Stimulated activated CD4-positive, alpha-beta T cell treated with anti-CD3 and anti-CD28 coated beads, Interleukin-12 subunit alpha, Interleukin-12 subunit beta, amount 100 ng/mL, for 4 hours (primary cell): ENCODE measurements at places on chromosomes 12 and 14.

DNA sequence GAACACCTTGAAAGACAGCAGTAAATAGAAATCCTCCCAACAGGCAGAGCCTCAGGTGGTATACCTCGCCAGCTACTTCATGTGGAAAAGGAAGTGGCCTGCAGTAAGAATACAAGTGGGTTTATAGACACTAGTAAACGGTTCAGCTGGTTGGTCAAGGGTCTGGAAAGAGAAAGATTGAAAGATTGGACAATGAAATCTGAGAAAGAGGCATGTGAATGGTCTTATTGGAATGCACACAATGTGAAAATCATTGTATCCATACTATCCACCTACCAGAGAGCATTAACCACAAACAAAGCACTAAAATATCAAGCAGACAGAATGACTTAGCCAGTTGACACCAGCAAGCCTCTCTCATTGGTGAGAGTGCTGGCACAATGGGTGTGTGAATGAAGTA is 98.2 kb downstream of the SSPN start:
- no peak for DNase-seq

- DNase-seq, result no peak
Observed at GRCh38 chr12:92140156-92140555, 5.5 kb downstream of the BTG1 start.

DNA sequence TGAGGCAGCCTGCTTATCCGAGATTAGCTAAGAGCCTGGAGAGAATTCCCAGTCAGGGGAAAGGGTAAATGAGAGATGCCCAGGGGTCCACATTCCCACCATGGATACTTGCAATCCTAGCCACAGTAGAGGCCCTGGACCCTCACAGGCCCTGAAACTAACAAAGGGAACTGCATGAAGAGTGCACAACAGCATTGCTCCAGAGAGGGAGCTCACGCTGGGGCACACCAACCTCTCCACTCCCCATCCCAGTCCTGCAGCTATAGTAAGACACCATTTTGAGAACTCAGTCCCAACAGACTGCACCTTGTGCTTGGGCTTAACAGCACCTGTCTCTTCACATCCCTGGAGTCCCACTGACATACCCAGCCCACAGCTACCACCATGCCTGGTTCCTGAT is 30.5 kb downstream of the CEP83 start:
- DNase-seq, result no peak

- no peak for DNase-seq
Observed at GRCh38 chr12:105858981-105859710, 279.6 kb downstream of the NUAK1 start.

DNA sequence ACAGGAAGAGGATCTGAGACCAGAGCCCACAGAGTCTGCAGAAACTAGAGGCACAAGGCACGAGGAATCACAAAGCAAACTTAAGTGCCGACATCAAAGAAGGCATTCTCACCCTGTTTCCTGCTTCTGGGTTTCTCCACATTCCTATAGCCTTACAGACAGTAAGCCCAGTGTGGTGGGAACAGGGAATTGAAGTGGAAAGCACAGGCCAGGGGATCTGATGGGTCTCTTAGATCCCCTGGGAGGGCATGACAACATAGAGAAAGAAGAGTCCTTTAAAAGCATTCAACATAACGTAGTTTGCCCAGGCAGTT is 75.6 kb upstream of the FRMD6 start:
- no peak for DNase-seq

DNA sequence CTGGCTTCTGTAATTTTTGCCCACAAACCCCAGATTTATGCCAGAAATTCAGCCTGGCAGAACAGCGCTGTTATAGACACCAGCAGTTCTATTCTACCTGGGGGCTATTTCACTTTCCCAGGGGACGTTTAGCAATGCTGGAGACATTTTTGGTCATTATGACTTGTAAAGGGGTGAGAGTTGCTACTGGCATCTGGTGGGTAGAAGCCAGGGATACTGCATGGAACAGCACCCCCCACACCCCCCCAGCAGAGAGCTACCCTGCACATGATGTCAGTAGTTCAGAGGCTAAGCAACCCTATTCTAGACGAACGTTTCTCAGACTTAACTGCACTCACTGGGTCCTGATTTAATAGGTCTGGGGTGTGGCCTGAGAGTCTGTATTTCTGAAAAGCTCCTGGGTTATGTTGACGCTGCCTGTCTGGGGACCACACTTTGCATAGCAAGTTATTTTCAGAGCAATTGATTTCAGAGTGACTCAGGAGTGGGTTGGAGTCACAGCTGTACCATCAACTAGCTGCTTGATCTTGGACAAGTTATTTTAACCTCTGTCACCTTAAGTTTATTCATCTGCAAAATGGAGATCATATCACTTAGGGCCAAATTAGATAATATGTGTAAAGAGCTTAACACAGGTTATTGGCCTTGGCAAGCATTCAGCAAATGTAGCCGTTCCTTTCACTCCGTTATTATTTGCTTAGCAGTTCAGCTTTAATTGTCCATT is 48.5 kb downstream of the CHST11 start:
- DNase-seq, result no peak
